ENCODE measurements at places on chromosomes 5 and 9.
A peak's percentile ranks its signal among the peaks of the same experiment; 100 is the strongest.

DNA sequence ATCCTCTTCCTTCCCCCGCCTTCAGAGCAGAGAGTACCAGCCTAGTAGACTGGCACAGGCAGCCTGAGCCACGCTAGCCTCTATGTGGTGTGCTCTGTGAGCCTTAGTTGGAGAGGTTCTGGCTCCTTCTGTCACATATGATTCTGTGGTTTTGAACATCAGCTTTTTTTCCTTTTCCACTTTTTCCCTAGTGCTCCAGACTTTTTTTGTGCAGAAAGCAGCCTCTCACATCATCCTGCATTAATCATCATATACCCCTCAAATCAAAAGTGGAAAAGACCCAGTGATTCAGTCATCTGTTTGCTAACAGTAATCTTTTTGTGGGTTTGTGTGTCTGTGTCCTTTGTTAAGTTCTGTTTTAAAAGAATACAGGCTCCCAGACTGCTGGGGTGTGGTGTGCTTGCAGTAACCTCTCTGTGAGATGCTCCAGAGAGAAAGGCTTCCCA is 663.9 kb upstream of the RGMB start:
- no peak for DNase-seq

DNA sequence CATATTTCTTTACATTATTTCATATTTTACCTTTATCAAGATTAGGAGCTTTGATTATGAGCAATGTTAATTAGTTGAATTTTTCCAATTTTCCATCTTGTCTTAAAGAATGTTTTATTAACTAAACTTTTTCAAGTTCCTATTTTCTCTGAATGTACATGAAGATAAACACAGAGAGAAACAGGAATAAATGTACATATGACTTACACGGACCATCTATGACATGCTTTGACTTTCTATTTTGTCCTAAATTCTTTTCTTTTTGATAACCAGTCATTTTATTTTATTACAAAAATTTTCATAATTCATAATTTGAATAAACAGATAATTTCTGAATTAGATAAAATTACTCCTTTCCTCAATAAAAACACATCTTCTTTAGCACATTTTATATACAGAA is 1038.8 kb upstream of the ARRDC3 start:
- no peak for DNase-seq

DNA sequence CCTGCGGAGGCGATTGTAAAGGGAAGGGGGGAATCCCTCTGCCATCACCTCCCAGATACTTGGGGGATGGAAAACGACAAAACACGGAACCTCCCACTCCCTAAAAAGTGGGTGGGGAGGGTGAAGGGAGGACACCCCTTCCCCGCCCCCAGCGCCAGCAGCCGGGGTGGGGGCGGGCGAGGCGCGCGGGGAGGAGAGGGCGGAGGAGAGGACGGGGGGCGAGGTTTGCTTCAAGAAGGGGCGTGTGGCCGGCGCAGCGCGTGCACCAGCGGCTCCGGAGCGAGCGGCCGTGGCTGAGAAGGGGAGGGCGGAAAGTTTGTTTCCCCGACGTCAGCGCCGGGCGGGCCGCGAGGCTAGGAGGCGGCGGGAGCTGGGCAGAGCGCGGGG is at the start of gene PRRX2:
Gene PRRX2 (plus strand): TSS at position 259 of the 387 bp plus-strand sequence. CDS start 221 bp downstream, outside the sequence.
- DNase-seq: no peak

- DNase-seq: no peak
Measured at GRCh38 chr5:132008961-132009680, 2.3 kb downstream of the ACSL6 start.

DNA sequence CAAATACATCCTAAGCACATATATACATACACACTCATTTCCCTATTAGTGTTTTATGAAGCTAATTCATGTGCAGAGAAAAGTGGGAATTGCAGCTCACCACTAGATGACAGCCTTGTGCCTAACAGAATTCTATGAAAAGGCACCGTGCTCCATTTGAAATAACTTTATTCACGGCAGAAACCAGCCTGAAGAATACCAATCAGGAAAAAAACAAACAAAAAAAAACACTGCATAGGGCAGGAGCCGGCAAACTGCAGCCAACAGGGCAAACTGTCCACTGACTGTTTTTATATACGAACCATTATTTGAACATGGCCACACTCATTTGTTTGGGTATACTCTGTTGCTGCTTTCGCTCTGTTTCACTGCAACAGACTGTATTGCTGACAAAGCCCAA is 33.6 kb downstream of the ERMP1 start:
- no peak for DNase-seq

GRCh38 chr9:88076286-88077070 is 61.8 kb downstream of the SPATA31C2 start:
- peak; percentile 41 for DNase-seq

GRCh38 chr5:118146824-118147223 is 841.5 kb downstream of the DTWD2 start:
- DNase-seq: no peak

DNA sequence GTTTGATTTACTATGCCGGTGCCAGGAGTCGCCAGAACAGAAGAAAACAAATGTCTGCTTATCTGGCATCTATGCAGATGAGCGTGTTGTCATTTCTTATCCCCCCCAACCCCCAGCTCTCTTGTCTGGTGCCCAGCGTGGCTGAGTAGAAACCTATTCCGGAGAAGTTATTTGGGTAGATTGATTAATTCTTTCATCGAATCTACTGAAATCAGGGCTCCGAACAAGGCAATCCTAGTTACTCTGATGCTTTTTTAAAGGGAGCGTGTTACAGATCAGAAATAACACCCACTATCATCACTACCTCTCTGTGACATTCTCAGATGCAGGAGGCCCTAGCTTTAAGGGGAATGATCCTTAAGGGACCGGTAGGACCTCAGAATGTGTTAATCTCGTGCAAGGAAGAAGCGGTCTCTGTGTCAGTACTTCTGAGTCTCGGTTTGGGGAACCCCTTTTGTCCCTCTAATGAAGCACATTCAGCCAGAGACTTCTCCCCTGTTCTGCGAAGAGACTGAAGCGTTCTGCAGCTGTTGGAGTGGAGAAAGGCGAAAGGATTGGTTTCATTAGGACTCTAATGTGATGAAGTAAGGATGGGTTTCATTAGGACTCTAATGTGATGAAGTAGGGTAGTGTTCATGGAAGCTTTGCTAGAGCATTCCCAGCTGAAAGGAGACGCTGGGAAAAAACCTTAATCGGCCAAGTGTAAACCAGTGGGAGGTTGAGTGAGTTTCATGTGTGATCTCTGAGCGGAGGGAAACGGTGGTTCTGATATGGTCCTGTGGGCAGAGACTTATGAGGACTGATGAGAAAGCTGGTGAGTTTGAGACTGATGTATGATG is 1.5 kb downstream of the PIP5K1B start:
- no peak for DNase-seq

GRCh38 chr9:118459913-118460312 is 755.7 kb downstream of the TLR4 start:
- no peak for DNase-seq

DNA sequence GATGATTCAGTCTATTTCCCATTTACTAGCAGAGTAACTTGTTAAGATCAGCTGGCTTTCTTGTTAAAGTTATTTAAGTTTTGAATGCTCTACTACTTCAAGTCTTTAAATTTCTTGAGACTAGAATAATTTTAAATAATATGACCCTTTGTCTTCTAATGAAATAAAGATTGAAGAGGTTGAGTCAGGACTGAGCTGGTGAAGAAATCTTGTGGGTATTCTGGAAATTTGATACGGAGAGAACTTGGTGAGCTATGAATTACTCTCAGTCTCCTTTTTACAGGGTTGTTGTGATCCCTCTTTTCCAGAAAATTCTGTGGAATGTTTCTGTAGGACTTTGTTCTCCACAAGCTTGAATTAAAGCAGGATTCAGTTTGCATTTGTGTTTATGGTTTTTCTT is 29.3 kb downstream of the RNF20 start:
- no peak for DNase-seq

GRCh38 chr9:34662526-34663302 is at the start of gene CCL27:
CCL27 (minus strand) TSS chr9:34662657; CDS start chr9:34662633, 24 bp downstream.
- no peak for DNase-seq

GRCh38 chr5:131996210-131997025 is 15.0 kb downstream of the ACSL6 start:
- no peak for DNase-seq

DNA sequence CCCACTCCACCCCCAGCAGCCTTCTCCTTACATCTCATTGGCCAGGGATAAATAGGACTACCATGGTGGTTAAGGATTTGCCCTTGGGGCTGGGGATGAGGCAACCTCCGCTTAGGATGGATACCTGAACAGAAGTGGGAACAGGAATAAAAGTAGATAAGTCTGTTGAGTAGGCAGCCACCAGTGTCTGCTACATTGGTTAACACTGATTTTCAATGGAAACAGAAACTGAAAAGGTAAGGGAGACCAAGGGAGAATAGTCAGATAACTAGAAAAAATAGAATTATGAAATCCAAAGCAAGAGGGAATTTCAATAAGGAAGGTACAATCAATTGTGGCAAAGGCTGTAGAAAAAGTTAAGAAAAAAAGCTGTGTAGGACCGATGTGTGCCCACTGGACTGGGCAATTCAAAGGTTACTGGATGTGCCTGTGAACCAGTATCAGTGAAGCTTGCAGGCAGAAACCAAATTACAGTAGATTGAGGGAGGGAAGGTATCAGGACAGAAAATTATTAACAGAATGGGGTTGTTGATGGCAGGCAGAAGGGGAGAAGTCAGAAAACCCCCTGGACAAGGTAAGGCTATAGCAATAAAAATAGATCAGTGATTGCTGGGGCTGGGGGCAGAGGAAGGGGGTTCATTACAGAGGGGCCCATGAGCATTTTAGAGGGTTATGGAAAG is 48.7 kb downstream of the DNAJC21 start:
- DNase-seq: no peak

- no peak for DNase-seq
Measured at GRCh38 chr5:89932771-89933181, 476.8 kb downstream of the CETN3 start.

DNA sequence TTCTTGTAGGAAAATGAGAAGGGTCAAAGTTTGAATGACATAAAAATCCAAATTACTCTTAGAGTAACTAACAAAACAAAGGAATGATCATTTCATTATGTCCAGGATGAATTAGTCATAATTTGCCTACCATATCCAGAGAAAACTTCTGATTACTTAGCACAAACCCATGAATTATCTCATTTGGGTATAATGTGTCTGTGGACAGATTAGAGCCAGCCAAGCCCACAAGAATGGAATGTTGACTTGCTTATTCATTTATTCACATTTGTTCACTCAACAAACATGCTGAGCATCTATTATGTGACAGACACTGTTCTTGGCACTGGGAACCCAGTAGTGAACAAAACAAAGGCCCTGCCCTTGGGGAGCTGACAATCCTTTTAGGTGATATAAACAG is 87.4 kb downstream of the APBA1 start:
- no peak for DNase-seq

DNA sequence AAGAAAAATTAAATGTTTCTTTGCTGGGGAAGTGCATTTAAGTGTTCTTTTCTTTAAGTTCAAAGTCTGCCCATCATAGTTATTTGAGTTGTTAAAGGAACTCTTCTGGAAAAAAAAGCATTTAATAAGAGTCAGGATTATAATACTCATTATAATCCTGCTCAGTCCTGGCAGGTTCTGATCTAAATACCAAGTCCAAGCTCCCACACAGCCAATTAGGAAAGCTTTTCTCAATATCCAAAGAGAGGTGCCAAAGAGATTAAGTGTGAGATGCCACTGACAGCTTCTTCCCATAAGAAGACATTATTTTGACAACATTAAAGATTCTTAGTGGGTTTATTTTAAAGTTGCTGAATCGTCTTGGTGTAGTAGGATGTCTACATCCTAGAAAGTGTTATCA is 235.2 kb upstream of the DAB2 start:
- no peak for DNase-seq

DNA sequence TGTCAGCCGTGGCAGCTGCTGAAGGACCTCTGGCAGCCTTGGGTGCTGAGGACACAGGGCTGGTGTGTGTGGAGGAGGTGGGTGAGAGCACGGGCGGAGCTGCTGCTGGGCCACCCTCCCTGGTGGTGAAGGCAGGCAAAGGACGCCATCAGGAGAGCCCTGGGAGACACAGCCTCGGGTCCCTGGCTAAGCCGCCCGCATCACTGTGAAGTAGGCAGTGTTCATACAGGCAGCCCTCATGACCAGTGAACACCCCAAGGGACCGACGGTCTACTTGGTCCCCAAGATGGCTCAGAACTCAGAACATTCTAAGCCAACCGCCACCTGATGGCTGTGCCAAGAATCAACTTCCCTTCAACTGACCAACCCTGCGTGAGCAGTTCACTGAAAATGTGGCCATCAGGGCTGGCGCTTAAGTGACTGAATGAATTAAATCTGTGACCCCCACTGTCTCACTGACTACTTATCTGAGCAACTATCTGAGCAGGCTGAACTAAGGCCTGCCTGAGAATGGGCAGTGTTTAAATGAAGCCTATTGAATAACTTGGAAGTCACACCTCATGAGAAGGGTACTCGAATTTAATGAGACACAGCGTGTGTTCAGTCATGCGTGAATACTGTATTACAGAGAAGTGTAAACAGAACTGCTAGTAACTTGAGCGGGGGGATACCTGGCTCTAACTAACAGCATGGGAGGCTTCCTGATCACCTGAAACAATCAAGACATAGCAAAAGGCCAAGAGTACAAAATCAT is 54.7 kb upstream of the SIMC1 start:
- DNase-seq: no peak

DNA sequence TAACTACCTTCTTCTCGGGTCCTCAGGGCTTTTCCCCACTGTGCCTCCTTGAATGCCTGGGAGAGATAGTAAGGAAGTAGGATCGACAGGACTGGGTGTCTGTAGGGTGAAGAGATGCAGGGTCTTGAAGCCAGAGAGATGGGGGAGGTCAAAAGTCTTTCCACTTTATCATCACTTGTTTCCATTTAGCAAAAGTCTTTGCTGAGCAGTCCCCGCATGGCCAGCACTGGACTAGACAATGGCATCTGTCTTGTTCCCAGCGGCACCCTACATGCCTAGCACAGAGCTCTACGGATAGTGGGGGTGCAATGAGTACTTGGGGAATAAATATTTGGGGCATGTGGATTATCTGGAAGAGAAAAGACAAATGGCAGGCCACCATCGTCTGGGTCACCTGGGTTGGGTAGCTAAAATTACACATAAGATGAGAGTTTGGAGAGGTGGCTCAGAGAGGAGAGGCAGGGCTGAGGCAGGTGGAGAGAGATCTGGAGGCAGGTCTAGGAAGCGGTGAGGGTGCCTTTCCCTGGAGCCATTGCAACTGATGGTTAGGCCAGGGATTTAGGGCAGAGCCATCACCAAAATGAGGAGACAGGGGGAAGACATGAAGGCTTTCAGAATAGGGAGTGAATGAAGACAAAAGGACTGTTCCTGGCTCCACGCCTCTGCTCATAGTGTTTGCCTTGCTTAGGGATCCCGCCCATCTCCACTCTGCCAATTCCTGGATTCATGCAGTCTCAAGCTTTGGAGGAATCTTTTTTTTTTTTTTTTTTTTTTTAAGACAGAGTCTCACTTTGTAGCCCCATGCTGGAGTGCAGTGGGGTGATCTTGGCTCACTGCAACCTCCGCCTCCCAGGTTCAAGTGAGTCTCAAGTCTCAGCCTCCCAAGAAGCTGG is 250.8 kb upstream of the KLF4 start:
- no peak for DNase-seq

DNA sequence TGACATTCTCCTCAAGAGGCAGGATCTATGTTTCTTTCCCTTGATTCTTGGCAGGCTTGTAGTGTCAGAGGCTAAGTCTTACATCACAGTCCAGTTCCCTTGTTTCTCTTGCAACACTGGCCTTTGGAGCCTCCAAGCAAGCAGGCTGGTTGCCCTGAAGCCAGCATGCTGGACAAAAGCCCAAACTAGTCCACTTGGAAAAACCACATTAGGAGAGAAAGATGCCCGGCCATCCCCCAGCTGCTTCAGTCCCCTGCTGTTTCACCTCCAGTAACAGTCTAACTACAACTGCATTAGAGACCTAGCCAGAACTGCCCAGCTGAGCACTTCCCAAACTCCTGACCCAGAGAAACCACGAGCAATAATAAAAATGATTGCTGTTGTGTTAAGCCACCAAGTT is 87.6 kb downstream of the ADAMTS6 start:
- no peak for DNase-seq
